ENCODE measurements at places on chromosomes 12 and 14. TPM values are rescaled to one million over a fixed set of nuclear protein-coding genes. Genes with fewer than 3 reads are reported as not detected.
A peak's percentile ranks its signal among the peaks of the same experiment; 100 is the strongest.

DNA sequence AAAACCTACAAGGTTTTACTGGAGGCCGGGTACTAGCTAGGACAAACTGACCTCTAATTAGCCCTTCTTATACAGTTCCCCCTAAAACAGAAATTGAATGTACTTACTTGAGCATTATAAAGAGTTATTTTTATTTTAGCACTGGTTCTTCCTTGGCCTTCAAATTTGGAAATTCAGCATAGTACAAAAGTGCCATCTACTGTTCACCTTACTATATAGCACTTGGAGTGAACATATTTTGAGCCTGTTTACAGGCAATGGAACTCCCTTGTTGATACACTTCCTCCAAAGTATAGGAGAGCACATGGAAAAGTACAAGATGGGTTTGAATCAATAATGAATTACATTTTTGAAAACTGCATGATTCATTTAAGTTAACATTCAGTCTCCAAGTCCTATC, 3.9 kb upstream of the POC1B start:
- peak; percentile 30 for DNase-seq

- no peak for DNase-seq
Measured at GRCh38 chr12:85445060-85445938, 165.3 kb downstream of the ALX1 start.

Gene PTGDR
- not detected for total RNA-seq

- no peak for DNase-seq
Measured at GRCh38 chr12:132483208-132483607, 6.7 kb upstream of the FBRSL1 start.

DNA sequence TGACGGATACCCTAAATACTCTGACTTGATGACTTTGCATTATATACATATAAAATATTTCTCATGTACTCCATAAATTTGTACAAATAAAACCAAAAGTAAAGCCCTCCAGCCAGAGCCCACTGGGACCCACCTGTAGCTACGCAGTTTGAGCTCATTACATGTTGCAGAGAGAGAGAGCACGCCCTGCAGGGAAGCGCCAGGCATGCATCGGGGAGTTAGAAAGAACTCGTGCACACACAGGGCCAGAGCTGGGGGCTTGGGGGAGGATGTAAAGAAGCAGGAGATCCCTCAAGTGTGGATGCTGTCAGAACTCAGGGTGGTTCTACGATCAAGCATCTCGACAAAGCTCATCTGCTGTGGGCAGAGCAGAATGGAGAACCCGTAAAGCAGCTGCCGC, 178.5 kb upstream of the RTL1 start:
- DNase-seq: no peak

- no peak for DNase-seq
Measured at GRCh38 chr12:47848853-47849252, 29.1 kb upstream of the HDAC7 start.

Gene BATF
- not detected for total RNA-seq

GRCh38 chr14:91316761-91317160, 72.3 kb upstream of the GPR68 start:
- no peak for DNase-seq

Gene ARHGEF40
- total RNA-seq: 11.2 TPM

Gene CAPZA3
- total RNA-seq: not detected

DNA sequence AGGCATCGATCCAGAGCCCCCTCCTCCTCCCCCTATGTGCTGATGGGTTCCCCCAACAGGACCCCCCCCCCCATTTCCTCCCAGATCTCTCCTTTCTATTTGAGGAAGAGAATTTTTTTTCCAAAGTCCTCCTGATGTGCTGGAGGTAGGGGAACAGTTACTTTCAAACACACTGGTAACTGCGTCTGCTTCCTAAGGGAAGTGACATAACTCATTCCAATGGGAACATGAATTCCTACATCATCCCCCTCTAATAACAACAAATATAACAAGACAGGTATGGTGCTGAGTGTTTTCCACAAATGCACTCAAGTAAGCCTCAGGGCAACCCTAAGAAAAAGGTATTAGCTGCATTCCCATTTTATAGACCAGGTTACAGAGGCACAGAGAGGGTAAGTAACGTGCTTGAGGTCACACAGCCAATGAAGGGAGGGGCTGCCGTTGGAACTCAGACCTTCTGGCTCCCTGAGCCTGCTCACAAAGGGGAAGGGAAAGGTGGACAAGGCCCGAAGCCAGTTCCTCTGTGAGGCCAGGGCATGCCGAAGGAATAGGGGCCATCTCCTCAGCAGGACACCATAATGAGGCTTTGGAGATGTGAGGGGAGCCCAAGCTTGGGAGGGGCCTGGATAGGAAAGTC, 121.1 kb upstream of the NCOR2 start:
- no peak for DNase-seq

- peak; percentile 55 for DNase-seq
Measured at GRCh38 chr14:29442696-29443095, 485.0 kb downstream of the PRKD1 start.

Gene AQP2
- total RNA-seq: not detected

DNA sequence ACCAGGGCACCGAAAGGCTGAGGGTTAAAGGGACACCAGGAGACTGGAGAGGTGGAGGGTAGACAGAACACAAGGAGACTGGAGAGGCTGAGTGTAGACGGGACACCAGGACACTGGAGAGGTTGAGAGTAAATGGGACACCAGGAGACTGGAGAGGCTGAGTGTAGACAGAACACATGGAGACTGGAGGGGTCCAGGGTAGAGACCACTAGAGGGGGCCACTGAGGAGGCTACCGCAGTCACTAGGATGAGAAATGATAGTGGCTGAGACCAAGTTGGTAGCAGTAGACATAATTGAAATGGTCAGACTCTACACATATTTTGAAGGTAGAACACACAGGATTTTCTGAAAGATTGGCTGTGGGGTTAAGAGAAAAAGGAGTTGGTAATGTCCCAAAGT, 68.2 kb downstream of the PAH start:
- DNase-seq: no peak

GRCh38 chr14:77979171-77979570, 179.3 kb downstream of the ADCK1 start:
- DNase-seq: no peak

GRCh38 chr12:21913823-21914222, 27.4 kb downstream of the ABCC9 start:
- no peak for DNase-seq

DNA sequence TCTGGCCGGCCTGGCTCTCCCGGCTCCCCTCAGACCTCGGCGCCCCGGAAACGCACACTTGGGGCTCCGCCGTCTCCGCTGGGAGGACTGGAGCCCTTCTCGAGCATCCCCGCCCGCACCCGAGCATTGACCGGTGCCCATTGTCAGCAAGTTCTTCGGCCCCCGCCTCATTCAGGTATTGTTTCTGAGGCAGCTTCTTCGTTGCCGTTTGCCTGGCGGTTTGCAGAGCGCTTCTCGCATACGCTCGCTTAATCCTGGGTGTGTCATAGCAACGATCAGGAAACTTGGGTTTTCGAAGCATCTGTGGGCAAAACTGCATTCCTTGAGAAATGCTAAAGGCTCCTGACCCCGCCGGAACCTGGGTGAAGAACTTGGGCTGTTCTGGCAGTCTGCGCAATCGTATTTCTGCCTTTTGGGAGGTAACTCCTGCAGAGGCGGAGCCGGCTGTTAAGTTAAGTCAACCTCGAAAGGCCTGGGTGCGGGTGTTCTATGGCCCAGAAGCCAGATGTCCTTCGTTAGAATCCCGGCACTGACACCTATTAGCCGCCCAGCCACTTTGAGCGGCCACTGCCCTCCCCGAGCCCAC, 518 bp downstream of the GSKIP start:
- DNase-seq: peak; percentile 20

GRCh38 chr12:23028158-23028802, 403.3 kb downstream of the ETNK1 start:
- DNase-seq: no peak

Gene TSPAN19
- total RNA-seq: not detected

DNA sequence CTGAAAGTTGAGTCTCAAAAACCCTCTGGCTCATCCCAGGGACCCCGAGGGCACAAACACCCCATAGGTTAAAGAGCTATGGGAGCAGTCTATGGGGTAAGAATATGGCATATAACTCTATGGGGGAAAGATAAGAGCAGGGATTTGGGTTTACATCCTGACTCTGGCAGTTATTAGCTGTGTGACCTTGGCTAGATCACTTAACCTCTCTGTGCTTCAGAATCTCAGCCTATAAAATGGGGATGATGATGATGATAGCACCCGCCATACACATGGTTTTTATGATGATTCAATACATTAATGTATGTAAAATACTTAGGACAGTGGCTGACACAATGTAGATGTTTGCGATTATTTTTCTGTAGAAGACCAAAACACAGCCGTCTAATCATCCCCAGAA, 26.2 kb downstream of the IRF2BPL start:
- DNase-seq: no peak

DNA sequence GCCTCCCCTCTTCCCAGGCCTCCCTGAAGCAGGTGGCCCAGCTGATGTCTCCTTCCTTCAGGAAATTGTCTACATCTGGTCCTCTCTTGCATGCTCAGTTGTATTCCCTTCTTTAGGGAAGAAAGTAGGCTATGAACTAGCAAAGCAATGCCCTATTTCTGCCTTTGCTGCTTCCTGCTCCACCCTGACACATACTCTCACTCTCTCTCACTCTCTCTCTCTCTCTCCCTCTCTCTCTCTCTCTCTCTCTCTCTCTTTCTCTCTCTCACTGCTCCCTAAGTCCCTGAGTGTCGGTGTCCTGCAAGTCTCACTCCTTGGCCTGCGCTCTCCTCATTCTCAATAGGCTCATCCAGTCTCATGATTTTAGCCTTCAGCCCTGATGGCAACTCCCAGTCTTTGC, 19.4 kb upstream of the PARP11 start:
- no peak for DNase-seq

Gene PCNX4
- total RNA-seq: 65.4 TPM

- DNase-seq: peak; percentile 85
Measured at GRCh38 chr14:73227812-73228781, 9.2 kb upstream of the PAPLN start.

Data from H4 (cell line).